Esophagus squamous epithelium (tissue), 5 donors: ENCODE measurements at places on chromosomes 1 and 21.

DNA sequence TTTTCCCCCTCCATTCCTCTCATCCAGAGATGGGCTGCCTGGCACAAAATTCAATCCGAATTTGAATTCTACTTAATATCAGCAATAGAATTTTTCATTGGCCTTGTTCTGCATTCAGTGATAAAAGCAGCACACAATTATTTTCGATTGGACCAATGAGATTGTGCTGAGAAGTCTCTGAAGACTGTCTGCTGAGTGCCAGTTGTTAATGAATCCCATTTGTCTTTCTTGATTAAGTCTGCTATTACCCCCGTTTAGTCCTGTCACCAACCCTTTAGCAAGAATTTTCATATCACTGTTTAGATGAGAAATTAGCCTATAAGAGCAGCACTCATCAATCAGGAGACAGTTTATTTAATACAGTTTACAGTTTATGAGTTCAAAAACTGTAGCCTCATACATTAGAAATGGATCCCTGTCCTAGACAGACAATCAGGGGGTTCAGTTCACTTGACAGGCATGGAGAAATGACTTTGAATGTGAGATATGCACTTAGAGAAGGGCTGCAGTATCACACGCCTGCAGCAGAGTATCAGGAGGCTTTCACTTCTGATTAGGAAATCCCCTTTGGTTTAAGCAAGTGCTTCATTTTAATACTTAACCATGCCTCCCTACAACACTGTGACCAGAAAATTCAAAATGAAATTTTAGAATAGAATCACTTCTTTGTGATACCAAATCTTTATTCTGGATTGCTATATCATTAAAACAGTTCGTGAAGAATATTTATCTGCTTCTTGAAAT lies 304.7 kb upstream of the PTBP2 start:
- DNase-seq: no peak

DNA sequence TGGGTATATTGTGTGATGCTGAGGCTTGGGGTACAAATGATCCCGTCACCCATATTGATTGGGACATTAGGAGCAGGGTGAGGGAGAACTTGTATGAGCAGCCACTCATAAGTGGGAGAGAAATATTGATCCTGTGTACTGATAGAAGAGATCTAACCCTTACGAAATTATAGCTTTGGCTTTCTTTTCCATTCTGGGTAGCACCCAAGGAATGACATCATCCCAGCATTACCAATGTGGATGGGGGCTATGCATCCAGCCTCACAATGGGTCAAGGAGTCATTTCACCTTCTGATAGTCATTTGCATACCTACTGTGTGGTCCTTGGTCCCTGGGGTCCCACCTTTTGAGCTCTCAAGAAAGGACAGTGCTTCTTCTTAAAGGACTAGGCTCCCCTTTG lies 1.9 kb upstream of the NAV1 start:
- DNase-seq: no peak

DNA sequence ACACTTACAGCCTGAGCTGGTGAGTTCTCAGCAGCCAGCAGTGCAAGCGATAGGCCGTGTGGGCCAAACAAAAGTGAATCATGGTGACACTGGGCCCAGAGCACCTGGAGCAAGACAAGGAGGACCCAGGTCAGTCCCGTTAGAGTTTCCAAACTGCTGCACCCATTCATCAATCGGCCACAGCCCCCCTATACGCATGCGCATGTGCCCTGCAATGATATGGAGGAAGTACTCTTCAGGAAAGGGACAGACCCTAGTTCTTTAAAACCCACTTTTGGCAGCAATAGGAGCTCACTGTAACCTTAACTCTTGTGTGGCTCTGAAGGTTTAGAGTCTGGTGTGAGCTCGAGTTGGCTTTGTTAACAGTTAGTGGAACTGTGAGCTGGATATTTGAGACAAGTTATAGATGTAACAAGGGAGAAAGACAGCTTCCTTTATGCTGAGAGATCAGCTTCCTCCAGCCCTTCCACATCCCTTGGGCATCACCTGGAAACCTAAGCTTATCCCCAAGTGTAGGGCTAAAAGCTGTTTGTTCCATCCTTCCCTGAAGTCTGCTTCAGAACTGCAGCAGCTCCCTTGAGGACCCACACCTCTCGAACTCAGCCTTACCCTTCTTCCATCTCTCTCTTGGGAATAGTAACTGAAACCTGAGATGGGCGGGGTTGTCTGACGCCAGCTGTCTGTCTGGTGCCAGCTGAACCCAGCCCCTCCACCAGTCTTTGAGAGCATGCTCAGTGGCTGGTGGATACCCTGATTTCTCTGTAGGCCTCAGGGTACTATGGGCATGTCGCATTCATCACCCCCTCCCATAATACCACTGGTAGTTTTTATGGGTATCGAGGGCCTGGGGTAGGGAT lies 17.7 kb downstream of the NMNAT1 start:
- no peak for DNase-seq

DNA sequence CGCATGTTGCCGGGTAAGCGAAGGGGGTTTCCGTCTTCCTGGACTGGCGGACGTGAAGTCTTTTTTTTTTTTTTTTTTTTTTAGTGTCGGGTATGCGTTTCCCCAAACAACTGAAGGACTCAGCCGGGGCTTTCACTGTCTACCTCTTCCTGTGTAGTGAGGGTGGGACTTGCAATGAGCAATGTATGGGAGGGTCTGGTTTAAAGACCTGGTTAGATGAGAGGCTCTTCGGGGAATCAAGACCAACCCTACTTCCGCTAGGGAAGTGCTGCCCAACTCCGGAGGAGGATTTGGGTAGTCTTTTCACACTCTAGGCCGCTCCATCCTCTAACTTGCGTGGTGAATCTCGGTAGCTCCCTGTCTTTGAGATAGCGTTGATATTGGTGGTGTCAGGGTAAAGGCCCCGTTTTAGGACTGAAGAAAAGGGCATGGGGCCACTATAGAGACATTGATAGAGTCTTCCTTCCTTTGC lies 754 bp downstream of the PRRC2C start:
- DNase-seq: no peak

DNA sequence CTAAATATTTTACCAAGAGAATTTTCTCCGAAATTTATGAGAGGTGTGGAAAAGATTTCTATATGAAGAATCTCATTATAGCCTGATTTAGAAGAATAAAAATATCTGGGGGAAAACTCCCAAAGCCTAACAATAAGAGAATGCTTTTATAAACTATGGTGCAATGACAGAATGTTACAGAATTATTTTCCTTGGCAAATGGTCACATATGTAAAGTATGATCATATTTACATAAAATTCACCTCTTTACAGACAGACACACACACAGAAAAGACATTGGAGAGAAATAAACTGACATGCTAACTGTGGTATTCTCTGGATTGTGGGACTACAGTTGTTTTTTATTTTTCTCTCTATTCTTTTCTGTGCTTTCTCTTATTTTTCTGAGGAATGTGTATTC lies 226.3 kb upstream of the USP24 start:
- no peak for DNase-seq

DNA sequence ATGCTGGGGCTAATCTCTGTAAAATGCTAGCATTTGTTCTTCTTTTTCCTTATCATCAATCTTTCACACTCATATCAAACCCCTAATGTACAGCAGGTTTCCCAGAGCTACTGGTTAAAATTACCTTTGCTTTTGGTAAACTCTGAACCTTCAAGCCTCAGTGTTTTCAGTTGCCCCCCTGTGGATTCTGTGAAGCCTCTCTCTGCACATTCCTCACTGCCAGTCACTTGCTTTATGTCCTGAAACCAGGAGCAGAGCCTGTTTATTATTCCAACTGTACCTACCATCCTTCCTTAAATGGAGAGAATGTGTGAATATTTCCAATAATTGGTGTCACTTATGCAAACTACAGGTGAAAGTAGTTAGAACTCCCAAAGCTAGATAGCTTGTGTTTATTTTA lies 134.2 kb downstream of the NEK7 start:
- DNase-seq: no peak

- no peak for DNase-seq
Measured at GRCh38 chr21:43611598-43612369, 47.5 kb downstream of the HSF2BP start.

- DNase-seq: peak; percentile 39
Measured at GRCh38 chr1:31937300-31938183, 626 bp downstream of the PTP4A2 start.
